ENCODE measurements at places on chromosomes 7 and 10. TPM values are rescaled to one million over a fixed set of nuclear protein-coding genes. Genes with fewer than 3 reads are reported as not detected.

The GNGT1 gene
- total RNA-seq = not detected

The ZNF722 gene
- total RNA-seq = not detected

The ZNF485 gene
- total RNA-seq = 5.1 TPM

The UCN3 gene
- total RNA-seq = not detected

The TMEM225B gene
- 1.3 TPM for total RNA-seq

The AP5Z1 gene
- 31.9 TPM for total RNA-seq

The CHAT gene
- 0.56 TPM for total RNA-seq

The UNCX gene
- 1.9 TPM for total RNA-seq

The CASTOR2 gene
- total RNA-seq = 20.5 TPM

The DGKI gene
- total RNA-seq = 0.39 TPM

The MEIG1 gene
- not detected for total RNA-seq

The STAM gene
- total RNA-seq = 37.4 TPM

The IPMK gene
- 8.2 TPM for total RNA-seq

The CDK14 gene
- 128 TPM for total RNA-seq

The IL15RA gene
- total RNA-seq = 1.7 TPM

The GPR141 gene
- not detected for total RNA-seq

The OSBPL3 gene
- 17.1 TPM for total RNA-seq

The C10orf53 gene
- total RNA-seq = not detected

The ATG9B gene
- total RNA-seq = 0.96 TPM

The CTAGE6 gene
- 0.17 TPM for total RNA-seq

The CC2D2B gene
- not detected for total RNA-seq

The PNLIPRP3 gene
- not detected for total RNA-seq

The PKD2L1 gene
- total RNA-seq = not detected

The MAGI2 gene
- total RNA-seq = 0.57 TPM

The CLRN3 gene
- total RNA-seq = not detected

The RBP3 gene
- not detected for total RNA-seq

The GATA3 gene
- total RNA-seq = 3.1 TPM

The ITGA8 gene
- total RNA-seq = 0.07 TPM

The LRRC27 gene
- 12.2 TPM for total RNA-seq

The STEAP1B gene
- total RNA-seq = 49.9 TPM

The CALHM3 gene
- not detected for total RNA-seq

The CYP2C8 gene
- total RNA-seq = not detected
